ENCODE measurements at places on chromosomes 3 and 15. TPM values are rescaled to one million over a fixed set of nuclear protein-coding genes. Genes with fewer than 3 reads are reported as not detected.
A peak's percentile ranks its signal among the peaks of the same experiment; 100 is the strongest.

- no peaks in the 10 kb centered on the region for H3K27me3 ChIP-seq
- peak overlapping the region; percentile 54 for H3K4me3 ChIP-seq
- no peak overlapping the region for H3K27ac ChIP-seq
- H3K36me3 ChIP-seq: no peaks in the 10 kb centered on the region
- no peak for DNase-seq
Observed at GRCh38 chr3:126476166-126477060, 722 bp upstream of the ZXDC start.

- no peaks in the 10 kb centered on the region for H3K27me3 ChIP-seq
- H3K27ac ChIP-seq: no peak overlapping the region
- no peak overlapping the region for H3K4me3 ChIP-seq
- H3K4me1 ChIP-seq: no peaks in the 10 kb centered on the region
Observed at GRCh38 chr15:65963911-65964482, 94.7 kb downstream of the RAB11A start.

DNA sequence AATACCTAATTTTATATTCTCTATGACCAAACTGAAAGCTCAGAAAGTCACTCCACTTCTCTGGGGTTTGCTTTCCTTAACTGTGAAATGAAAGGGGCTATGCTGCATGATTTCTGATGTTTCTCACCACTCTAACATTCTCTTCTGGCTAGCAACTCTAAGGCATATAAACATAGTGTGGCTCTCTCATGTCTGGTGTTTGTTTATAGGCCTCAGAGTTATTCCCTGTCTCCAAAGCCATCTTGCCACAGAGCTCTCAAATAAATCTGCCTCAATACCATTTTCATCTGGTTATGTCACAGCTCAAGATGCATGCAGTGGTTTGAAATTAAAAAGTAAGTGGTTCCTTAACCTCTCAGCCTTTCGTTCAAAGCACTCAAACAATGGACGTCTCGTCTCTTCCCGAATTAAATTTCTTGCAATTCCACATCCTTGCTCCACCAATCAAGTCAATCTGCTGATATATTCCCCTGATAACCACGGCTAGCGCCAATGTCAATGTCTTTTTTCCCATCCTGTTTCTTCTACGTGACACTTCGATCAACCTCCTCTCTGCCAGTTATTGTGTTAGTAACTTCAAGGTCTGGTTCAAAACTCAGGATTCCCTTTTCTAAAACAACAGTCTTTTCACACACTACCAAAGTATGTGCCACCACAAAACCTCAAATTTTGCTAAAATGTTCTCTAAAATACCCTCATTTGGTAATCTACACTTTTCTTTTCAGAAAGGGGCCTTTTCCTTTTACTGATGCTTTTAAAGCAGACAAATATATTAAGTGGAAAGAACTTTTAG is 16.0 kb downstream of the TOMM70 start:
- no peak overlapping the region for H3K27ac ChIP-seq
- no peaks in the 10 kb centered on the region for H3K4me1 ChIP-seq
- DNase-seq: no peak
- no peaks in the 10 kb centered on the region for H3K27me3 ChIP-seq
- no peak overlapping the region for H3K4me3 ChIP-seq

DNA sequence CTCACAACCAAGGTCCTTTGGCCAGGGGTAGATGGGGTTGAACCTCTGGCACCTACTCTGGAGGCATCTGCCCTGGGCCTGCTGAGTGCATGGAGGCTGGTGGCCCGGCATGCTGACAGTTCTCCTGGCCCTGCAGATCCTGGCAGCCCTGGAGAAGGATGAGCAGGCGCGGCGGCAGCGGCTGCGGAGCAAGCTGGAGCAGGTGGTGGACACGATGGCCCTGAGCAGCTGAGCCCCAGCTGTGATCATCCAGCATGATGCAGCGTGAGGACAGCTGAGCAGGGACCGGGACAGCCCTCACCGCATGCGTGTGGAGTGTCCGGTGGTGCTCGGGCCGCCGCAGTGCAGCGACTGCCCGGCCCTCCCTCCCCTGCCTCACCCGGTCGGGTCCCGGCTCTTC is 50.9 kb downstream of the PLXNA1 start:
- DNase-seq: no peak
- no peak overlapping the region for H3K4me3 ChIP-seq
- H3K36me3 ChIP-seq: no peaks in the 10 kb centered on the region
- no peaks in the 10 kb centered on the region for H3K27me3 ChIP-seq

DNA sequence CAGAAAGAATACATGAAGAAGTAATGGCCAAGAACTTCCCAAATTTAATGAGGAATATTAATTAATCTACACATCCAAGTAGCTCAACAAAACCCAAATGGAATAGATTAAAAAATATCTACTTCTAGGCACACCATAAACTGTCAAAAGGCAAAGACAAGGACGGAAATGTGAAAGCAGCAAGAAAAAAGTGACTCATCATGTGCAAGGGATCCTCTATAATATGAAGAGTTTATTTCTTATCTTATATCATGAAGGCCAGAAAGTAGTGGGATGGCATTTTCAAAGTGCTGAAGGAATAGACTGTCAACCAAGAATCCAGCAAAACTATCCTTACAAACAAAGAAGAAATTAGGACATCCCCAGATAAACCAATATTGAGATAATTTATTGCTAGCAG is 73.9 kb upstream of the PRICKLE2 start:
- H3K36me3 ChIP-seq: no peaks in the 10 kb centered on the region
- H3K4me1 ChIP-seq: no peaks in the 10 kb centered on the region
- H3K4me3 ChIP-seq: no peak overlapping the region
- DNase-seq: no peak
- no peaks in the 10 kb centered on the region for H3K27me3 ChIP-seq
- no peak overlapping the region for H3K27ac ChIP-seq

GRCh38 chr3:171314341-171314740 is 145.9 kb downstream of the TNIK start:
- H3K27ac ChIP-seq: no peak overlapping the region
- no peaks in the 10 kb centered on the region for H3K27me3 ChIP-seq
- peaks cover 11% of the 10 kb centered on the region for H3K4me1 ChIP-seq
- no peak for DNase-seq

DNA sequence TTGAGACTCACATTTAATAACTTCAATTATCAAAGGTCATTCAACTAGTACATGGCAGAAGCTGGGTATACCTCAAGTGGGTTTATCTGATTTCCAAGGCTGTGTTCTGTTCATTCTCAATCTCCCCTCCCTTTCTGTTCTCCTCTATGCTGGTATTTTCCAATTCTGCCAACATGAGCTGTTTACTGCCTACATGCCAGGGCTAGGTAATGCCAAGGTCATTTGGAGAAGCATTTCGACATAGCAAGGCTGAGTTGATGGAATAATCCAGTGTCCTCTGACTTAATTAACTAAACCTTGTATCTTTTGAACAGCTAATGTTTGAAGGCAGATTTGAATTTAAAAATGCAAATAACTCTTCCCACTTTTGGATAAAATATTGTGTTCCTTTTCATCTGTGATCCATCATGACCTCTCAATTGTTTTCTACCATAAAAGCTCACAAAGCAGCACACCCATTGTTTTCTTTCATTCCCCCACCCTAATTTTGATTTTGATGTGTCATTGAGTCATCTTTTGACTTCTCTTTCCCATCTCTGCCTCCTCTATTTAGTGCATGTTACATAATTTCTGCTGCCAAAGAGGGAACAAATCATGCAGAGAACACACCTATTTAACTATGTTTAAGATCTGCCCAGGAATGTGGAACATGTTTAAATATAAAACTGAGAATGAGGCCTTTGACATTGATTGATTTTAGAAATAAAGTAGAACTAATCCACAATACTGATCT is 308.8 kb upstream of the NR2E3 start:
- H3K36me3 ChIP-seq: no peaks in the 10 kb centered on the region
- no peak for DNase-seq
- no peak overlapping the region for H3K27ac ChIP-seq
- H3K4me1 ChIP-seq: no peaks in the 10 kb centered on the region
- no peaks in the 10 kb centered on the region for H3K27me3 ChIP-seq

GRCh38 chr15:60118146-60118545 is 114.0 kb downstream of the FOXB1 start:
- no peak for DNase-seq
- H3K4me1 ChIP-seq: peaks cover 13% of the 10 kb centered on the region
- H3K27me3 ChIP-seq: no peaks in the 10 kb centered on the region
- no peak overlapping the region for H3K27ac ChIP-seq
- no peak overlapping the region for H3K4me3 ChIP-seq

GRCh38 chr3:54783611-54784010 is 144.2 kb downstream of the LRTM1 start:
- no peak overlapping the region for H3K27ac ChIP-seq
- no peaks in the 10 kb centered on the region for H3K4me1 ChIP-seq
- no peak overlapping the region for H3K4me3 ChIP-seq
- H3K27me3 ChIP-seq: no peaks in the 10 kb centered on the region
- no peak for DNase-seq

GRCh38 chr15:80682201-80682600 is 12.9 kb upstream of the ABHD17C start:
- no peak for DNase-seq
- no peaks in the 10 kb centered on the region for H3K27me3 ChIP-seq
- H3K36me3 ChIP-seq: no peaks in the 10 kb centered on the region
- no peaks in the 10 kb centered on the region for H3K4me1 ChIP-seq
- no peak overlapping the region for H3K27ac ChIP-seq
- H3K4me3 ChIP-seq: no peak overlapping the region

- peak overlapping the region; percentile 94 for H3K27ac ChIP-seq
- no peaks in the 10 kb centered on the region for H3K4me1 ChIP-seq
- H3K36me3 ChIP-seq: no peaks in the 10 kb centered on the region
- no peaks in the 10 kb centered on the region for H3K27me3 ChIP-seq
- H3K4me3 ChIP-seq: peak overlapping the region; percentile 99
- DNase-seq: no peak
Observed at GRCh38 chr3:53346514-53346913, 829 bp downstream of the DCP1A start.

DNA sequence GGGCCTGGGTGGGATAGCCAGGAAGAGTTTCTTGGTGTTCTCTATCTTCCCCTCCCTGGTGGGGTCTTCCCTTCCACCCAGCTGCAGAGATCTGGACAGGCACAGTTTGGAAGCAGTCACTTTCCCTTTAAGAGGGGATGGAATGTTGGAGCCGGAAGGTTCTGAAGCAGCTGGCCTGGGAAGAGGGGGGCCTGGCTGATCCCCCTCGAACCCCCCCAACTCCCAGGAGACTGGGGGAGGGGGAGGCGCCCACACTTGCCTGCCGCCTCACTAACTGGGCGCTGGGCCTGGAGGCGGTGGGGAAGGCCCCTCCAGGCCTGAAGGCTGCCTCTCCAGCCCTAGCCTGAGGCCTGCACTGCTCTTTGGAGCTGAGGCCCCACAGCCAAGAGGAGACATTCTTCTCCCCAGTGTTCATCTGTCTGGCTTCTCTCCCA is 1.4 kb downstream of the DVL3 start:
- no peaks in the 10 kb centered on the region for H3K36me3 ChIP-seq
- no peak for DNase-seq
- H3K4me1 ChIP-seq: peaks cover 9% of the 10 kb centered on the region
- no peaks in the 10 kb centered on the region for H3K27me3 ChIP-seq
- H3K4me3 ChIP-seq: peak overlapping the region; percentile 82

GRCh38 chr3:176378789-176379188 is 818.5 kb downstream of the TBL1XR1 start:
- no peak overlapping the region for H3K27ac ChIP-seq
- no peaks in the 10 kb centered on the region for H3K27me3 ChIP-seq
- DNase-seq: no peak
- H3K36me3 ChIP-seq: no peaks in the 10 kb centered on the region
- no peaks in the 10 kb centered on the region for H3K4me1 ChIP-seq

- H3K36me3 ChIP-seq: no peaks in the 10 kb centered on the region
- H3K27ac ChIP-seq: no peak overlapping the region
- no peaks in the 10 kb centered on the region for H3K4me1 ChIP-seq
- DNase-seq: no peak
- no peak overlapping the region for H3K4me3 ChIP-seq
Observed at GRCh38 chr3:142009029-142009428, 132.6 kb downstream of the ATP1B3 start.

DNA sequence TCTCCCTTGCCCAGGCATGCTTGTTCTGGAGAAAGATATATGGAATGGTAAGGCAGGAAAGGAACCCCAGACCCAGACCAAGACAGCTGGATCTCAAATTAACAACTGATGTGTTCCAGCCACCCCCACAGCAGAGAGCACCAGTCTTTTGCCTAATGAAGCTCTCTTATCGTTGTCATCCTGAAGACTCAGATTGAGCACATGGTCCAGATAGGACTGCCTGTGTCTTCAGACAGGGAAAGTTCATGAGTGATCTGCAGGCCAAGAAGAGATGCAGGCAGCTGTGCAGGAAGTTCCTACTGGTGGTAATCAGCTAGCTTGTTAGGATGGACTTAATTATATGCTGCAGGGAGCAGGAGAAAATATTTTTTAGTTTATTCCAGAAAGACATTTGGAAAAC is 53.3 kb downstream of the PPP2R3A start:
- no peaks in the 10 kb centered on the region for H3K36me3 ChIP-seq
- no peak for DNase-seq
- peaks cover 2% of the 10 kb centered on the region for H3K27me3 ChIP-seq
- H3K4me1 ChIP-seq: no peaks in the 10 kb centered on the region
- no peak overlapping the region for H3K4me3 ChIP-seq

DNA sequence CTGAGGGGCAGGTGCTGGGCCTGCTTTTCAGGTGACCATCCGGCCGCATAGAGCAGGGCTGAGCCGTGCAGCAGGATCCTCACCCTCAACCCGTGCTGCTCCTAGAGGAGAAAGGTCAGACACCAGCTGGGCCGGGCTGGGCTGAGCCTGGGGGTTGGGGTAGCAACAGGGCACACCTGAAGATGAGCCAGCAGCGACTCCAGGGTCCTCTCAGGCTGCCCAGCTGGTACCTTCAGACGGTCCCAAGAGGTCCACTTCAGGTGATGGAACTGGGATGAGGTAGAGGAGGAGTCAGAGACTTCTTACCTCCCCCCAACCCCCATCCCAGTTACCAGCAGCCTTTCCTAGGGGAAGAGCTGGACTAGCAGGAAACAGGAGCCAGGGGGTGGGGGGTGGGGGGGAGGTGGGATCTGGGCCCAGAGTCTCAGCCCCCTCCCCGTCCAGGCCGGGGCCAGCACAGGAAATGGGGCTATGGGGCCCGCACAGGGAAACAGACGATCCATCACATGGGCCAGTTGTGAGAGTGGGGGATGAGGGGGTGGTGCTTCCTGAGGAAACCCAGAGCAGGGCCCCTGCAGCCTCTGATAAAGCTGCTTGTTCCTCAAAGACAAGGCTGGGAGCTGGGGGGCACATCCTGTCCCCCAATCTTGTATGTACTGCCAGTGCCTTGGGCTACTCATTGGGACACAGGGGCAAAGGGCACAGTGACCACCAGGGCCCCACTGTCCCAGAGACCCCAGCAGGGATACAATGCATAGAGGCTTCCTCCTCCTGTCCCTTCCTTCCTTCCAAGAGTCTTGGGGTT is 3.0 kb downstream of the INKA1 start:
- no peak for DNase-seq
- peaks cover 43% of the 10 kb centered on the region for H3K4me1 ChIP-seq
- H3K36me3 ChIP-seq: no peaks in the 10 kb centered on the region

IL17RD gene
- 0.05 TPM for total RNA-seq

NR2E3 gene
- total RNA-seq: not detected

GOLGA8N gene
- total RNA-seq: 0.33 TPM

PRSS50 gene
- not detected for total RNA-seq

NUTM1 gene
- total RNA-seq: not detected

PFKFB4 gene
- 9.8 TPM for total RNA-seq

SLC6A20 gene
- total RNA-seq: 3.5 TPM

IL17RB gene
- 2.2 TPM for total RNA-seq

UBA7 gene
- 116 TPM for total RNA-seq

SUSD5 gene
- 0.05 TPM for total RNA-seq
